ENCODE measurements at places on chromosomes 6 and 20.

DNA sequence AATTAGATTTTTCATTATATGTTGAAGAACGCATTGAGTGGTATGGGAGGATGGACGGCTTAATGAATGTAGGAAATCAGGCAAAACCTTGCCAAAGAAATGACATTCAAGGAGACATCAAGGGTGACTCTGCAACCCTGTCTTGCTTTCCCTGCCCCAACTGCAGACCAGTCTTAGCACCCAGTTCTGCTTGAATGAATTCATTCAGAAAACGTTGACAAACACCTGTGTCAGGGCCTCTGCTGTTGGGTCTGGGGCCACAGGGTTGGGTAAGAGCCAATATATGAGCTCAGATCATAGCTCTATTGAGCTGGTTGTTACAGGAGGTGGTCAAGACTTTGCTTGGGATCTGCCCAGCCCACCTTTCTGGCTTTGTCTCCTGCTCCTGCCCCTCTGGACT lies 7.7 kb upstream of the ASXL1 start:
- DNase-seq = no peak

DNA sequence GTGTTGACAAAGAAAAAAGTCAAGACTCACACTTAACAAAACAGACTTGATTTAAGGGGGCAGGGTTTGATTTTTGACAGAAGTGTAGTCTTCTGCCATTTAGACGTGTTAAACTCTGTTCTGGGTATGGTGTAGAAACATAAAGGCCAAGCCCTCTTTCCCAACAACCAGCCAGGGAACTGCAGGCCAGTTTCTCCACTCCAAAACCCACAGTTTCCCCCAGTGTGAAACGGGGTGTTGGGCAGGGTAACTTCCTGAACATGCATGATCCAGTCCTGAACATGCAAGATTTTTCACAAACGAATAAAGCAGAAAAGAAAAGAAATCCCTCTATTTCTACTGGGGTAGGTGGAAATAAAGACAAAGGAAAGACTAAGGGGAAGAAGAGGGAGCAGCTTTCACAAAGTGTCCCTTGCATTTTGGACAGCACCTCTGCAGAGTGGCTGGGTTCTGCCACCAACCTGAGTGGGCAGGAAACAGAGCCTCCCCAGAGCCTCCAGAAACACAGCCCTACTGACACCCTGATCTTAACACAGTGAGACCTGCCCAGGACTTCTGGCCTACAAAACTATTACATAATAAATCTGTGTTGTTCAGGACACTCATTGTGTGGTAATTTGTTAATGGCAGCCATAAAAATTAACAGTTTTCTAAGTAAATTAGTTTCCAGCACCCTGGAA lies 7.5 kb downstream of the APMAP start:
- no peak for DNase-seq

- DNase-seq = no peak
Measured at GRCh38 chr6:105991561-105992314, 94.4 kb upstream of the PRDM1 start.

DNA sequence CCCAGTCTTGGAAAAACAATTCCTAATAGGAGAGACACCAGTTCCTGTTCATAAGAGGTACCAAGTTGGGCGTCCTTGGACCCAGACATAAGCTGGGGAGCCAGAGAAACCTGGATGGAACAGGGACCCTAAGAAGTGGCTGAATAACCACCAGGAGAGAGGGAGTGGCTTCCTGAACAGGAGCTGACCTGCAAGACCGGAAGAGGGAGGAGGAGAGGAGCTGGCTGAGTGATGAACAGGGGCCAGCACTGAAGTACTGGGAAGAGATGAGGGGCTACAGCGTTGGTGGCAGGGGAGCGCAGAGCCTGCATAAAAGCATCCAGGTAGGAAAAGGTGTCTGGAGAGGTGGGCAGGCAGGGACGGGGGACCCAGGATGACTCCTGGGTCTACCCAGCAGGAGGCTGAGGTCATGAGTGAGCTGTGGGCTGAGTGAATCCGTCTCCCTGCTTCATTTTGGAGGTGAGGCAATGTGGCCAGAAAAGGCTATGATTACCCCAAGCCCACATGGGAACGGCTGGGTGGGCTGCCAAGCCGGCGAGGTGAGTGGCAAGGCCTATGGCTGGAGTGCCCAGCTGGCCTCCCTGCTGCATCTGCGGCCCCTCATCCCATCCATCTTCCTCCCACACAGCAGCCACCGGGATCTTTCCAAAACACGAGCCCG lies 34.4 kb upstream of the ZFAND3 start:
- DNase-seq = no peak

GRCh38 chr6:109236115-109237076 lies 141.1 kb downstream of the CEP57L1 start:
- peak; percentile 7 for DNase-seq

GRCh38 chr20:5448449-5449118 lies 131.8 kb upstream of the PROKR2 start:
- peak; percentile 15 for DNase-seq

GRCh38 chr6:130362128-130362527 lies 3.7 kb upstream of the TMEM200A start:
- DNase-seq = no peak

- DNase-seq = no peak
Measured at GRCh38 chr6:159168536-159169192, 536 bp upstream of the FNDC1 start.

GRCh38 chr6:158205169-158205944 lies 37.2 kb downstream of the GTF2H5 start:
- DNase-seq = no peak

DNA sequence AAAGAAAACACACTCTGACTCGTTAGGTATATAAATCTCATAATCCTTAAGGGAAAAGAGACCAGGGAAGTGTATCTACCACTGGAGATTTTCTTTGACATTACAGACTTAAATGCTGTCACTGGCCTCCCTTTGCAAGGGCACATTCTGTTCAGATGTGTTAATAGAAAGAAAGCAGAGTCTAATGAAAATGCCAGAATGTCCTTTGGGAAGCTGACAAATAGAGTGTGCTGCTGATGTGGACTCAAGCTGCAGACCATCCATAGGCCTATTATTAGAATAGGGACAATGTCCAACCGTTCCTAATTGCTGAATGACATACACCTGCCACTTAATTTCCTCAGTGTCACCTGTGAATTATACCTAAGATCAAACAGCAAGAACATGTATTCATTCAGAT lies 41.2 kb downstream of the SLC35D3 start:
- no peak for DNase-seq

DNA sequence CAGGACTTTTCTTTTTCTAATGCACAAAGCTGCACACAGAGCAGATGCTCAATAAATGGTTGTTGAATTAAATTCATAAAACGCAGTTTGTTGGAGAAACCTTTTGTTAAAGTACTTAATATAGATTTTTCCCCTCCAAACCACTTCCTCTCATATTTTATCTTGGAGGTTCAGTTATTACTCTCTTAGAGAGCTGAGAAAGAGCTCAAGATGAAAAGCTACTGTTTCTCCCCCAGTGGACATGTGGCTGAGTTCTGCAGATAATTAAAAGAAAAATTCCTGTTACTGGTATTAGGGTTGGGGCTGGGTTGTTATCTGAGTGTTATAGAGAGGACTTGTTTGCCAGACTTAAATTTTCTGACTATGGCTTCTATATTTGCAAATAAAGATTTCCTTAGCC lies 294.0 kb downstream of the TBC1D7 start:
- DNase-seq = no peak

GRCh38 chr6:344816-345340 lies 46.7 kb upstream of the IRF4 start:
- no peak for DNase-seq

DNA sequence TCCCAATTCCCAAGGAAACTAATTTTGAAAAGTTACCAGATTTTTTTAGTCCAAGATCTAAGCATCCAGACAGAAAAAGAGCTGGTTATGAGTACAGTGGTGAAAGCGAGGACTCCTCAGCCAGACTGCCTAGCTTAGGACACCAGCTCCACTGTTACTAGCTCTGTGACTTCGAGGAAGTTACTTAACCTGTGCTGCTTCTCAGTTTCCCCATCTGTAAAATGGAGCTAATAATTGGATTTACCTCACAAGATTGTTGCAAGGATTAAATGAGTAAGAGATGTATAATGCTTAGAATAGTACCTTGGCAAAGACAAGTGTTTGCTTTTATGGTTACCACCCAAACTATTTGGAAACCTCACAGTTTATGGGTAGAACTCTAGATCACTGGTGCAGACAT lies 1.1 kb downstream of the NT5DC1 start:
- no peak for DNase-seq

GRCh38 chr6:132300323-132300949 lies 100.8 kb downstream of the MOXD1 start:
- no peak for DNase-seq

DNA sequence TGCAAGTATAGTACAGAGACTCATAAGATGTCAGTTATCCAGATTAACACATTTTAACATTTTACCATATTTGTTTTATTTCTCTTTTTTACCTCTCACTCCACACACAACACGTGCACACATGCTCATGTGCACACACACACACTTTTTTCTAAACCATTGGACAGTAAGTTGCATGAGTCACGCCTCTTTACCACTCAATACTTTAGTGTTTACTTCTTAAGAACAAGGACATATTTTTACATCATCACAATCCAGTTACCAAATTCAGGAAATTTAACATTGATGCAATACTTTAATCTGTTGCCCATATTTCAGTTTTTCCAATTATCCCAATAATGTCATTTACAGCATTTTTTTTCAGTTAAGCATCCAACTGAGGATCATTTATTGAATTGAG lies 109.0 kb downstream of the RIN2 start:
- DNase-seq = no peak

GRCh38 chr20:31835977-31836852 lies 9.2 kb downstream of the FOXS1 start:
- no peak for DNase-seq

GRCh38 chr6:39806278-39806677 lies 14.1 kb downstream of the DAAM2 start:
- no peak for DNase-seq

GRCh38 chr6:158387578-158387977 lies 75.3 kb downstream of the TULP4 start:
- no peak for DNase-seq

DNA sequence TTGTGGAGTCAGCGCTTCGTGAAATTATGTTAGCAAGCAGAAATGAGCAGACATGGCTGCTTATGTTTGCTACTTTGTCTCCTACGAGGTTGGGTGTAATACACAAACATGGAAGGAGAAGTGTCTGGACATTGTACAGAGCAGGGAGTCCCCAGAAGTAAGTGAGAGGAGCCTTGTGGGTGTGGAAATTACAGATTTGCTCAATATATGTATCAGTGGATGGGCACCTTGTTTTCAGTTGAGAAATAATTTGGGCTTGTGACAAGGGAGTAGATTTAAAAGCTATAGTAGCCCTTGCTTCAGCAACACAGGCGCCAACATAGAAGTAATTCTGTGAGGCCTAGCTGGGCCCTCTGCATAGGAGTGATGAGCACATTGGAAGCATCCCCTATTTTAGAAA lies 49.2 kb downstream of the HECA start:
- DNase-seq = no peak

DNA sequence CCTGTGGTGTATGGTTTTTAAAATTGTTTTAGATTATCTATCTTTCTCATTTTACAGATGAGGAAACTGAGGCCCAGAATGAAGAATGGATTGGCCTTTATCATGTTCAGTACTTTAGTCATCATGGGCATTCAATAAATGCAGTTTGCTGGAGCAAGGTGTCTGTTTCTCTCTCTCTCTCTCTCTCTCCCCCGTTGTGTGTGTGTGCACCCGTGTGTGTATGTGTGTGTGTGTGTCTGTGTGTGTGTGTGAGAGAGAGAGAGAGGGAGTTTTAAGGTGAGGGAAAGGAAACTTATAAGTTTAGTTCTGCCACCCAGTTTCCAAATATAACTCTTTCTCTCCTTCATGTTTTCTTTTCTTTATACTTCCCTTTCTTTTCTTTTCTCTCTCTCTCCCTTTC lies 62.4 kb downstream of the CTNNBL1 start:
- DNase-seq = no peak

GRCh38 chr20:62655282-62656196 lies 13.2 kb downstream of the SLCO4A1 start:
- DNase-seq = no peak

DNA sequence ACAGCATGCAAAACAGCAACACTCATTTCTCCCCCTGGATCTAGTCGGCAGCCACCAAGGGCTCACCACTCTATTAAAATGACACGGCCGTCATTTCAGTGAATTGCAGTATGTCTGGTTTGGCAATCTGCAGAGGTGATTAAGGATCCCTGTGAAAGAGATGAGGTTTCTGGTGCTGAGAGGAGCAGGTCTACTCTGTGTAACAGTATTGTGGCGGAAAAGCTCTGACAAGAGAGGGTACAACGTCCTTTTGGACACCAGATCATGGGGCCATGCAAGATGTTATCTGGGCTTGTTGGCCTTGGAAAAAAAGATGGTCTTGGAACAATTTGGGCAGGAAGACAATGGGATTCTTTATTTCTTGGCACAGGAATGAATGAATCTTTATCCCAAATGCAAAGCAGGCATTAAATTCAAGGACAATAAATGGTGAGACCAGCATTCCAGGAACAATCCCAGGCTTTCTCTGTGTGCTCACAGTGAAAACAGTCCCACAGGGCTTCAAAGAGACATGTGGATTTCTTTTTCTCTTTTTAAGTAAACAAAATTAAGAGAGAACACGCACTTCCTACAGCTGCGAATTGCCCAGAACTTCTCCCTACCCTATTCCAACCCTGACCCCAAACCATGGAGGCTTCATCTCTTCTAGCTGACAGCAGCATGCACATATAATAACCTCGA lies 33.7 kb upstream of the ADGRF1 start:
- no peak for DNase-seq

DNA sequence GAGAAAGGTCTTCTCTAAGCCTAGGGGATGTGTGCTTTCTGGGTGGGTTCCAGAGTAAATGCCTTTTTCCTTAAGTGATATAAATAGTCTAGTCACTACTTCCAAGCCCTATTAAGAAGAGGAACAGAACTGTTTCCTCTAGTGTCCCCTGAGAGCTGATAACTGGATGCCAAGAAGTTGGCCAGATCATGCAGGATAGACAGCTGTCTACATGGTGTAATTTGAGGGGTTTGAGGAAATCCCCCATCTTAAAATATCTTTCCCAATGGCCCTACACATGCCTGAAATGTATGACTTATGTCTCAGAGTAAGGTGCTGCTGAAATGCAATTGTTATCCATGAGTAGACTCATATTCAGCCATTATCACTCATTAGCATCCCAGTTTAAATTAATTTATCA lies 20.2 kb upstream of the PIM1 start:
- DNase-seq = no peak

- DNase-seq = no peak
Measured at GRCh38 chr20:34175079-34175478, 63.0 kb upstream of the EIF2S2 start.

- DNase-seq = no peak
Measured at GRCh38 chr6:49406250-49406970, 56.6 kb downstream of the MMUT start.

DNA sequence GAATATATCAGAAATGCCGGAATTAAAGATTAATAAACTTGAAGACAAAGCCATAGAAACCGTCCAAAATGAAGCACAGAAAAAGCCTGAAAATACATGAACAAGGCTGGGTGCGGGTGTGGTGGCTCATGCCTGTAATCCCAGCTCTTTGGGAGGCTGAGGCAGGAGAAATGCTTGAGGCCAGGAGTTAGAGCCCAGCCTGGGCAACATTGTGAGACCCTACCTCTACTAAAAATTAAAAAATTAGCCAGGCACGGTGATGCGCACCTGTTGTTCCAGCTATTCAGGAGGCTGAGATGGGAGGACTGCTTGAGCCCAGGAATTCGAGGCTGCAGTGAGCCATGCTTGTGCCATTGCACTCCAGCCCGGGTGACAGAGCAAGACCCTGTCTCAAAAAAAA lies 32.9 kb downstream of the REV3L start:
- DNase-seq = no peak

Measured in activated CD8-positive, alpha-beta memory T cell treated with anti-CD3 and anti-CD28 coated beads for 4 hours (primary cell).